DMS 273 treated with DMSO at 0.1 percent for 48 hours (cell line): ENCODE measurements at places on chromosomes 11 and 22.

- no peak for DNase-seq
Observed at GRCh38 chr22:43305806-43306205, 37.4 kb downstream of the SCUBE1 start.

- no peak for DNase-seq
Observed at GRCh38 chr11:113023228-113023627, 62.0 kb downstream of the NCAM1 start.

DNA sequence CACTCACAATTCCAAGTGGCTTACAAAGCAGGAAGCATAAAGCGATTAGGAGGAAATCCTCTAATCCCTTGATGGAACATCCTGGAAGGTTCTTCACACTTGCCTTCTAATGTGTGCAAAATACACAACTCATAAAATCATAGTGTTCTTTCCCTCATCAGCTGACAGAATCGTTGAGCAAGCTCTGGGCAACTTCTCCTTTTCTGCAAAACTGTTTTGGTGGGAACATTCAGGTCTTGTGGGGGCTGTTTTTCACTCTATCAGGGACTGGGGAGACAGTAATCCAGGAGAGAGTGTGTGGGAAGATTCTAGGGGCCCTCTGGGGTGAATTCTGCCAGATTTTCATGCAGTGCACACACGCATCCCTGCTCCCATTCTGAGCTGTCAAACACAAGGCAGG, 53.2 kb downstream of the IRAG1 start:
- no peak for DNase-seq

- no peak for DNase-seq
Observed at GRCh38 chr11:107704451-107704850, 7.4 kb downstream of the SLN start.

DNA sequence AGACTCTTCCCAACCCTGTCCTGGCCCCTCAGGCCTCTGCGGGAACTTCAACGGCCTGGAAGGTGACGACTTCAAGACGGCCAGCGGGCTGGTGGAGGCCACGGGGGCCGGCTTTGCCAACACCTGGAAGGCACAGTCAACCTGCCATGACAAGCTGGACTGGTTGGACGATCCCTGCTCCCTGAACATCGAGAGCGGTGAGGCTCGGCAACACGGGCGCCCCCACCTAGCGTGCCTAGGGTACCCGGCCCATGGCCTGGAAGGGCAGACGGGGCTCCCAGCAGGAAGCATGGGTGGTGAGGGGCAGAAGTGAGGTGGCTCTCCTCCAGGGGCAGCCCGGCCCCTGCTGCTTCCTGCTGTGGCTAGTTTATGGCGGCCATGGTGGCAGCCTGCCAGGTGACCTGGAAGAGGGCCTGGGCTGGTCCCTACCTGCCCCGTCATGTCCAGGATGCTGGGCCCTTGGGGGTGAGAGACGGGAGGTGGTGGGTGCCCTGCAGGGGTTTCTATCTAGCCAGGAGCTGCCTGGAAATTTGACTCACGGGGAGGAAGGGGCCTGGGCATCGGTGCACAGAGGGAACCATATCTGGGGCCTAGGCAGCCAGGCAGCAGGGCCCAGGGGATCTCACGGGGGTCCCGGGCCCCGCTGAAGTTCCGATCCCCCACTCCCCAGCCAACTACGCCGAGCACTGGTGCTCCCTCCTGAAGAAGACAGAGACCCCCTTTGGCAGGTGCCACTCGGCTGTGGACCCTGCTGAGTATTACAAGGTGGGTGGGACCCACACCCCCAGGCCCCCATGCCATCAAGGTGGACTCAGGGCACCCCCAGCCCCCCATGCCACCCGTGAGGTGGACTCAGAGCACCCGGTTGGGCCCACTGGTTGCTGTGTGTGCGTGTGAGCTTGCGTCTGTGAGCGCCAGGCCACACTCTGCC, 9.2 kb downstream of the MUC2 start:
- DNase-seq = no peak

DNA sequence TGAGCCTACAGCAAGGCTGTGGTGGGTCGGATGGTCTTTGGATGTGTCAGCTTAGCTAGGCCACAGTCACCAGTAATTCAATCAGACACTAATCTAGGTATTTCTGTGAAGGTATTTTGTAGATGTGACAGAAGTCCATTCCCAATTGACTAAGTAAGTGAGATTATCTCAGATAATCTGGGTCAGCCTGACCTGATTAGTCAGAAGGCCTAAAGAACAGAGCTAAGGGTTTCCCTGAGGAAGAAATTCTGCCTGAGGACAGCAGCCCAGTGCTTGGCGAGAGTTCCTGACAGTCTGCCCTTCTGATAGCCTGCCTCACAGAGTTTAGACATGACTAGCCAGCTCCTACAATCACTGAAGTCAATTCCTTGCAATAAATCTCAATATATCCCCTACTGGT, 28.7 kb downstream of the GUCD1 start:
- DNase-seq = no peak

DNA sequence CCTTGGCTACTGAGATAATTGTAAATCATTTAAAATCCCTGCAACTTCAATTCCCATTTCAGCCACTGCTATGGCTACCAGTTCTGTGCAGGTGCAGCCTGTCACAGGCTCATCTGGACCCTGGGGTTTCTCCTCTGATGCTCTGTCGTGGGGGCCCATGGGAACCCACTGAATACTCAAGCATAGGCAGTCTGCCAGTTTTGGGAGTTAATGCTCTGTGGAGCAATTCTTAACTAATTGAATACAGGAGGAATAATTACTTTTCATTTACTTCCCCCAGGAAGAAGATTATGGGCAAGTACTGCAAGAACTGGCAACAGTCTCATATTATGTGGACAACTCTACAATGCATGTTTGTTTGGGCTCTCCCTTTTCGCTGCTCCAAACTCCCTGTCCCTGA, 25.9 kb downstream of the OR51E2 start:
- DNase-seq = no peak

DNA sequence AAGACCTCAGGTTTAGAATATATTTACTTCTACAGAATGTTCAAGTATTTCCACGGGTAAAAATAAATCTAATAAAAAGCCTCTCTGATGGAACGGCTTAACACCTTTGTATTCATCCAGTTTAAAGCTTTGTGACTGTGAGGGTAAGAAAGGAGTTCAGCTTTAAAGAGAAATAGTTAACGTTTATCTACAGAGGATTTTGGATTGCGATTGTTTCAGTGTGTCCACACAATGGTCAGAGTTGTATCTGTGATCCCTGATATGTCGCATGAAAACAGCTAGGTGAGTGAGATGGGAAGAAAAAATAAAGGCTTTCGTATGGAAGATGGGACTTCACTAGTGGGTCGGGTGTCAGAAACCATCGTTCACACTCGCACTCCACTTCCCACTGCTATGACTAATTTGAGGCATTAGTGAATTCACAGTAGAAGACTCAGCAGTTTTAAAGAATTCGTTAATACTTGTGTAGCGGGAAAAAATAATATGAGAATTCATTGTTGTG, 1.6 kb downstream of the APLP2 start:
- no peak for DNase-seq

DNA sequence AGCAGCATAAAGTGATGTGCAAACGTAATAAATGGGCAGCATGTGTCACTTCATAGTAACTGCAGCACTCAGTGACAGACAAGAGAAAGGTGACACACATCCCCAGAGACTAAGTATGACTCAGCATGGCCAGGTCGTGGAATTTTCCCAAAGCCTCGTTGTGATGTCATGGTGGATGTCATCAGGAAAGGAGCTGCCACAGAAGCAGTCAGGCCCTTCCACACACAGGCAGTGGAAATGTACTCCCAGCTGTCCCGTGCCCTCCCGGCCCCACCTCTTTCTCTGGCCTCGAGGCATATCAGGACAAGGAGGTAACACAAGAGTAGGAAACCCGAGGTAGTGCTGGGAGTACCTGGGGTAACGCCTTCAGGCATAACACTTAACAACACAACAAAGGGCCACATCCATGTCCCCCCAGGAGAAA, 8.1 kb downstream of the PC start:
- no peak for DNase-seq

DNA sequence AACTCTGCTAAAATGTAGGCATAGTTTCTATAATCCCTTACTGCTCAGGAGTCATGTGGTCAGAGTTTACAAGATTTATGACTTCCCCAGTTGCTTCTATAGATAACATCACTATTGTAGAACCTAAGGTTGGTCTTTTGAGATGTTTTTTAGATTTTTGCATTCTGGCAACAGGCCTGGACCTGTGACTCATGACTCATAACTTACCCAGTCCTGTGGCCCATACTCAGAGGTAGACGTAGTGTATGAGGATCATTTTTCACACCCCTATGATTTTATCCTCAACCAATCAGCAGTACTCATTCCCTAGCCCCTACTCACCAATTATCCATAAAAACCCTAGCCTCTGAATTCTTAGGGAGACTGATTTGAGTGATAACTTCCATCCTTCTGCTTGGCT, 384.4 kb upstream of the DDI1 start:
- DNase-seq = no peak

DNA sequence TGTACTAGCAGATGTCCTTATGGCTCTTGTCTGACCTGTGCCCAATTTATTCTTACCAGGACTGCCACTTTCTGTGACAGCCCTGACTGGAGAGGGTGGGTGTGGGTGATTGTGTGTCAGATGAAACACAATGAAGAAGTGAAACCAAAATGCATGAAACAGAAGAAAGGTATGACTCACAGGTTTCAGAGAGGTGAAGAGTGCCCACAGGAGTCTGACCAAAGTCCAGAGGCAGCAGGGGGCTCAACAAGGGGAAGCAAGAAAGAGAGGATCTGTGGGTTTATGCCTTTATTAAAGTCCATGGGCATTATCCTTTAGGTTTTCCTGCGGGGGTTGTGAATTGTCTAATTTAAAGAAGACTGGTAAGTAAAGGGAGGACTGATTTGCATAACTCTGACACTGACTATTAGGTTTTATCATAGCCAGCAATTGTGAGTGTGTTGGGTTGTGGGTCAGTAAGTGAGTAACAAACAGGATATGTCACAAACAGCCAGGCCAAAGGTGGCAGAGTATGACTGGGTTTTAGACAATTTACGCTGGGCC, 3.9 kb upstream of the OR4C6 start:
- no peak for DNase-seq

DNA sequence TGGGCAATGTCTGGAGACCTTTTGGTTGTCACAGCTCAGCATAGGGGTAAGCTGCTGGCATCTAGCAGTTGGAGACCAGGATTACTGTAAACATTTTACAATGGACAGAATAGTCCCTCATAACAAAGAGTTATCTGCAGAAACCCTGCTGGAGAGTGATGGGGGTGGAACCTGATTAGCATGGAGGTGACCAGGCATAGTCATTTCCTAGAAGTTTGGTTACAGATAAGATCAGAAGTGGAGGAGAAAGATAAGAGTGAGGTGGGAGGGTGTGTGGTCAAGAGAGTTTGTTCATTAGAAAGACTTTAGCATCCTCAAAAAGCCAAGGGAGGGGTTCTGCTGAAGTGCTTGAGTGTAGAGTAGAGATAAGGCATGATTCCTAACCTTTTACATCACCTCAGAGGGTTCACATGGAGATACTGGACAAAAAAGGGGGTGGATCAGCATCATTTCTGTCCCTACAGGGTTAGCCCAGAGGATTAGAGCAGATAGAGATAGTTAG, 38.8 kb downstream of the PRDM11 start:
- DNase-seq = no peak

DNA sequence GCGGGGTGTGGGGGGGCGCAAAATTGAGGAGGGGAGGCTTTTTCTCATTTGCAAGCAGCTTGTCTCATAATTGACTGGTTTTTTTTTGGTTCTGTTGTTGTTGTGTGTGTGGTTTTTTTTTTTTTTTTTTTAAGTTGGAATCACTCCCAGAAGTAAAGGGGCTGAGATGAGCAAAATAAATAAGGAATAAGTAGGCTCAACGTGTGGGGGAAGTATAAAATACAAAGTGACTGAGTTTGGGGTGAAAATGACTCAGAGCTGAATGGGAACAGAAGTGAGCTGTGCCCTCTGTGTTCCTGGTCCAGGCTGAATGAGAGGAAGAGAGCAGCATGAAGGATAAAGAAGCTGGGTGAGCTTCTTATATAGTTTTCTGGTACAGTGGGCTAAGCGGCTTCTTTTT, 90.0 kb downstream of the GRIK4 start:
- DNase-seq = no peak

DNA sequence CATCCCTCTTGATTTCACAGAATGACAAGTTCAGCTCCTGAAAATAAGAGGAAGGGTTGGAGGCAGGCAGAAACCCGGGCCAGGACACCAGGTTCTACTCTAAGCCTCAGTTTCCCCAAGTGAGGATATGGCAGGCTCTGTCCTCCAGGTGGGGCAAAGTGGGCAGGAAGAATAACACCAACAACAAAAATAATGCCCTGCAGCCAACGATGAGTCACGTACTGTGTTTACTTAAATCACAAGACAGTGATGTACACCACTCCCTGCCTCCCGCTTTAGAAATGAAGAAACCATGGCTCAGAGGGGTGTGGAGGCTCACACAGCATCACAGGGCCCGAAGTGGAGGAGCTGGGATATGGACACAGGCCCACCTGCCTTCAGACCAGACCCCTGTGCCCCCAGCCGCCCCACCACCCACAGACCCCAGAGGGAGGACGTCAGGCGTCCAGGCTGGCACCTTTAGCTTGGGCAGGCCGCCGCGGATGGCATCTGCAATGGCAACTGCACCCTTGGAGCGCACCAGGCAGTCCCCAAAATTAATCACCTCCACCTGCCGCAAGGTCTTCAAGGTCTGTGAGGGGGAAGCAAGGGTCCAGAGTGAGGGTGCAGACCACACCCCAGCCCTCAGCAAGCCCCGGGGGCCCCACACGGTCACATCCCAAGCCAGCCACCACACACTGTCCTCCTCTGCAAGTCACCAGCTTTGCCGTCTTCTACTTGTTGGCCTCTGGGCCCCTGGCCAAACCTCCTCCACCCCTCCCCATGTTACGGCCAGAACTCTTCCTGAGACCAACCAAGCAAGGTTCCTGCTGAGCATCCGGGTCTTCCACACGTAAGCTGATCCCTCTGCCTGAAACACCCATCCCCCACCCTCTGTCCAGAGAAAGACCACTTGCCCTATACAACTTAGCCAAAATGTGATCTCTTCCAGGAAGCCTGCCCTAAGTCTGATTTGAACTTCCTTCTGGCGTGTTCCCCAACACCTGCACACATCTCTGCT, 15.8 kb upstream of the CHADL start:
- no peak for DNase-seq

- DNase-seq = no peak
Observed at GRCh38 chr11:16148301-16148931, 207.9 kb downstream of the SOX6 start.

DNA sequence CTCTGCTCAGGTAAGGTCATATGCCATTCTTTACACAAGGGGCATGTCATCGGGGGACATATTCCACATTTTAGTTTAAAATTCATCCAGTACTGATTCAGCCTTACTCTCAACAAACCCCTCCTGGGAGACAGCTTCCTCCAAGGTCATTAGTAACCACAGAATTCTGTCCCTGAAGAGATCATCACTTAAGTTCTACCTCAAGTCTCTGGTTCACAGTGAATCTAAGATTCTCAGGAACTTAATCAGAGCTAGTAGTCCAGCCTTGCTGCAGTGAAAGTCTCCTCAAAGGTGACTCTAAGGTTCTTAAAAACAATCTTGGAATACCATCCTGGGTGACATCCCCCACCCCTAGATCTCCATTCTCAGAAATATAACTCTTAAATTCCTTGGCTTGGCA, 18.9 kb upstream of the GDPD4 start:
- no peak for DNase-seq

GRCh38 chr11:66015454-66015881, 3.7 kb downstream of the CST6 start:
- DNase-seq = no peak
